Stromal cell of bone marrow (primary cell): ENCODE measurements at places on chromosomes 16 and 17.

DNA sequence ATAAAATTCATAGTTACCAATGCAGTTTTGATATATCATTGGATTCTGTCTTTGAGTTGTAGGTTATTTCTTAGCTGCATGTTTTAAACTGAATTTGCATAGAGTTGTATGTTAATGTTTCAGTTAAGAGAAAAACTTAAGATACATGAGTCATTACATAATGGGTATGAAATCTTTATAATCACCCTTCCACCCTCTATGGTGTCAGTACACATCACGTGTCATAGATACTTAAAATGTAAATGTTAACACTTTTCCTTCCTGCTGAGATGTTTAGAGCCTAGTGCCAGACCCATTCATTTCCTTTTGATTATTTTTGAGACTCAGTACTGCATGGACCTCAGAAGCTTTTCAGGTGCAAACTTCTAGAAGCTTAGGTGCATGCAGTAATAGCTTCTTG lies 20.5 kb downstream of the ZNF207 start:
- no peak for DNase-seq

DNA sequence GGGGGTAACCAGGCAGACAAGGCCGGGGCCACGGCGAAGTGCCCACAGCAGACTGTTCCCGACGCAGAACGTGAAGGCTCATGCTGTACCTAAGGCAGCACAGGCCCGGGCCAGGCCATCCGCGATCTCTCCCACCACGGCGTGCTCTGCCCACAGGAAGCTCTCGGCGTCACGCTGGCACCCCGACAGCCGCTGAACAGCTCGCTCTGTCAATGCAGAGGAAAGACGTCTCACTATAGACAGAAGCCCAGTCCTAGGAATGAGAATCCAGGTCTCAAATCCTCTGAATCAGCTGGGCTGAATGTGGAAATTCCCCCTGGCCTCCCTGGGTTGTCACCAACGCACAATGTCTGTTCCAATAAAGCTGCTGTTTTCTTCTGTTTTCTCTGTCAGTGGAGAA lies 21.4 kb downstream of the SERPINF1 start:
- DNase-seq, result no peak

GRCh38 chr17:73142872-73143381 lies 21.9 kb upstream of the SSTR2 start:
- DNase-seq, result no peak

DNA sequence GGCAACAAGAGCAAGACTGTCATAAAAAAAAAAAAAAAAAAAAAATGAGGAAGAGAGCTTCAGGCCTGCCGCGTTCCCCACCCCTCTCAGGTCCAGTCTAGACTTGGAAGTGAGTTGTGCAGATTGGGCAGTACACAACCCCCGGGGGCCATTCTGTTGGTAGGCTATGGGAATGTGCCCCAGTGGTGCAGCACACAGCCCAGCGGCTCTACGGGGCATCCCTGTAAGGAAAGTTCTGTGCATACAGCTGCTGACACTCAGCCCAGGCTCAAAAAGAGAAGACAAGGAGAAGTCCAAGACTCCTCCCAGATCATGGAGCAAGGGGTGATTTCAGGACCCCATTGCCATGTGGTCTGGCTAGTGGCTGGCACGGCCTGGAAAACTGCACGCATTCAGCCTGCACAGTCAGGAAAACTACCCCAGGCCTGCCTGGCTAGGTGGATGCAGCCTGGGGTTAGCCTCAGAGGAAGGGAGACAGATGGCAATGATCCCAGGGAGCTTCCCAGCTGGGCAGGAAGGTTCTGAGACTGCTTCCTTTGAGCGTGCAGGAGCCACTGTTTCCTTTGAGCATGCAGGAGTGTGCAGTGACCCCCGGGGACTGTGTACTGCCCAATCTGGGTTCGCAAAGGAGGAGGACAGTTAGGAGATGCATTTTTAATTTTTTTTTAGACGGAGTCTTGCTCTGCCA lies 44.8 kb downstream of the PECAM1 start:
- DNase-seq, result no peak

- DNase-seq, result no peak
These were observed 6.3 kb downstream of the HSBP1 start for GRCh38 chr16:83813823-83814658.

GRCh38 chr17:78166416-78166815 lies 2.0 kb upstream of the SYNGR2 start:
- DNase-seq, result no peak

- no peak for DNase-seq
These were observed 42.2 kb upstream of the KIFC3 start for GRCh38 chr16:57844416-57845030.

DNA sequence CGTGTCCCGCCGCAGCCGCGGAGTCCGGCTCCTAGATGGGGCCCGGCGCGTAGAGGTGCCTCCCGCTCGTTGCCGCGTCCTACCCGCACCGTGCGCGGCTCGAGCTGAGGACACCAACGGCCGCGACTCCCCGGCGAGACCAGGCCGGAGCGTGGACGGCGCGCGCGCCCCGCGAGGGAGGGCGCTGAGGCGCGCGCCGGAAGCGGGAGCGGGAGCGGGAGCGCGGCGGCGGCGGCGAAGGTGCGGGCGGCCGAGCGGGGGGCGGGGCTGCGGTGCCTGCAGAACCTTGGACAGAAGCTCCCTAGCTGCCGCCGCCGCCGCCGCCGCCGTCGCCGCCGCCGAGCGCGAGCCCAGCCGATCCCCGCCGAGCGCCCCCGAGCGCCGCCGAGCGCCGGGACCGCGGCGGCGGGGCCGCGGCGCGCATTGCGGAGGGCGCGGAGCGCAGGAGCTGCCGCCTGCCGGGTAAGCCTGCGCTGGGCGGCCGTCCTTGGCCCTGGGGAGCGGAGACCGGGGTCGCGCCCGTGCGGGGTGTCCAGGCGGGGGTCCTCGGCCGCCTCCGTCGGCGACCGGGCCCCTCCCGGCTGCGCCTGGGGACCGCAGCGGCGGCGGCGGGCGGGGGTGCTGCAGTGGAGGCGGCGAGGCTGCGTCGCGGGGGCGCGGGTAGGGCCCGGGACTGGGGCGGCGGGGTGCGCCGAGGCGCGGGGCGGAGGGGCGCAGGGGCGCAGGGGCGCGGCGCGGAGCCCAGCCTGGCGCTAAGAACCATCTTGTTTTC lies at the start of gene CDK5R1:
Gene CDK5R1 (plus strand): TSS at position 293 of the 772 bp plus-strand sequence. CDS start 628 bp downstream, outside the sequence.
- no peak for DNase-seq

- no peak for DNase-seq
These were observed 9.7 kb upstream of the SNF8 start for GRCh38 chr17:48954300-48954755.

DNA sequence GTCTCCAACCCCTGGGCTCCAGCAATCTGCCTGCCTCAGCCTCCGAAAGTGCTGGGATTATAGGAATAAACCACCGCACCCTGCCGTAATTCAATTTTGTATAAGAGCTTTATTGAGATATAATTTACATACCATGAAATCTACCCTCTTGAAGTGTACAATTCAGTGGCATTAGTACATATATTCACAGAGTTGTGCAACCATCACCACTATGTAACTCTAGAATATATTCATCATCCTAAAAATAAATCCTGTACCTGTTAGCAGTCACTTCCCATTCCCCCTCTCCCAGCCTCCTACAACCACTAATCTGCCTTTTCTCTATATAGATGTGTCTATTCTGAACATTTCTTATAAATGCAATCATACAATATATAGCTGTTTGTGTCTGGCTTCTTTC lies 26.1 kb downstream of the TOM1L2 start:
- DNase-seq, result no peak

- DNase-seq, result no peak
These were observed 23.7 kb downstream of the LRRC36 start for GRCh38 chr16:67350324-67350723.

GRCh38 chr16:73018821-73019456 lies 29.0 kb downstream of the ZFHX3 start:
- DNase-seq, result no peak

DNA sequence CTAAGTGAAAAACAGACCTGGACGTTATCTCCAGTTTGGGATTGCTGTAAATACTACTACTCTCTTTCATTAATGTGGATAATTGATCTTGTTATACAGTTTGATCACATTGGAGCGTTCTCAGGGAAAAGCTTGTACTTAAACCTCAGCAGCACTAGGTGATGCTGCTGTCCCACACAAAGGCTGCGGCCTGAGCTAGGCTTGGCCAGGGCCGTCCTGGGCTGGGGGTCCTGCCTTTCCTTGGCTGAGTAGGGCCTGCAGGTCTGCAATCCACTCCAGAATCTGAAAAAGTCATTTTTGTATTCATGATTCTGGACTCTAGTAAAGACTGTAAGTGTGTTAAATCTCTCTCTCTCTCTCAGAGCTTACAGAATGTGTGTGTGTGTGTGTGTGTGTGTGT lies 23.7 kb upstream of the PMFBP1 start:
- DNase-seq, result no peak
